ENCODE measurements at places on chromosomes 3 and 15.

GRCh38 chr3:132346841-132347736 lies 29.9 kb downstream of the ACP3 start:
- no peak for DNase-seq

GRCh38 chr3:127480196-127480954 lies 110.2 kb downstream of the TPRA1 start:
- no peak for DNase-seq

DNA sequence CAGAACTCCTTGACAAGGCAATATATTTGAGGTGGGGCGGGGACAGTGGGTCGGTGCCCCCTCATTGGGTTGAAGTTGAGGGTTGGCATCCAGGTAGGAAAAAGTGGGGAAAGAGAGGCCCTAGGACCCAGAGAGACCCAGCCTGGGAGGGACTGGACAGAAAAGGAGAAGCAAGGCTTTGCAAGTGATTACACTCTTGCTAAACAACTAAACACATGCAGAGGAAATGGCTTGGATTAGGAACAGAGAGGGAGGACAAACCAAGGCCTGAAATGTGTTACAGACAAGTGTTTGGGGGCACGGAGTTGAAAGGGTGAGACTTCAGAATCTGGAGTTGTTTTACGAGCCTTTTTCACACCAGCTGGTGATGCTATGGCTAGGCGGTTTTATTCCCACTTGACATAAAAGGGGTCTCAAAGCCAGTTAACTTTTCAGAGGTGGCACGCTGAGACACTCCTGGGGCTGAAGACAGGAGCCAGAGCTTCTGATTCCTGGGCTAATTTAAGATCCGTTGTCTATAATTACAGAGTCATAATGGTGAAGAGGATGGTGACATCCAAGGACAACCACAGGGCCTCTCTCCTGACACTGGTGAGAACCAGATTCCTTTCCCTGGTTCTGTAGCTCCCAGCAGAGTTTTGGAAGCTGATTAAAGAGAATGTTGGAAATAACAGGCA lies 7.7 kb upstream of the KCTD6 start:
- DNase-seq = no peak

DNA sequence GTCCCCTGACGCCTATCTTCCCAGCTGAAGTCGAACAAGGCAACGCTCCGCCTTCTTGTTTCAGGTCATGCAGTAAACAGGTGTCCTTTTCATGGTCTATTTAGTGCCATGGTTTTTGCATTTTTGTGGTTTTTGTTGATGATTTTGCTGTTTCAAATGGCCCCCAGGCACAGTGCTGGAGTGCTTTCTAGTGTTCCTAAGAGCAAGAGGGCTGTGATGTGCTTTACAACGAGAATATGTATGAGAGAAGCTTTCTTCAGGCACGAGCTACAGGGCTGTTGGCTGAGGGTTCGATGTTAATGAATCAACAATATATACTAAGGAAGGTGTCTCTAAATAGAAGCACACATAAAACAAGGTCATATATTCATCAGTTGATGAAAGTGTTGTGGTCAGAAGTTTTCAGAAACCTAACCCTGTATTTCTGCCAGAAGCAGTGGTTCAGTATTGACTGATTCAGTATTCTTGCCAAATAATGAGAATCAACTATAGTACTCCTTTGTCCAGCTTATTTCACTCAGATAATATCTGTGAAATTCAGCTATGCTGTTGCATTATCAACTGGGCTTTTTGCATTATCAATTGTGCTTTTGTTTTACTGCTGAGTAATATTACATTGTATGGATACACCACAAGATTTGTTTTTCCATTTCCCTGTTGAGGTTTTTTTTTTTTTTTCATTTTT lies 18.5 kb downstream of the LIMD1 start:
- no peak for DNase-seq

DNA sequence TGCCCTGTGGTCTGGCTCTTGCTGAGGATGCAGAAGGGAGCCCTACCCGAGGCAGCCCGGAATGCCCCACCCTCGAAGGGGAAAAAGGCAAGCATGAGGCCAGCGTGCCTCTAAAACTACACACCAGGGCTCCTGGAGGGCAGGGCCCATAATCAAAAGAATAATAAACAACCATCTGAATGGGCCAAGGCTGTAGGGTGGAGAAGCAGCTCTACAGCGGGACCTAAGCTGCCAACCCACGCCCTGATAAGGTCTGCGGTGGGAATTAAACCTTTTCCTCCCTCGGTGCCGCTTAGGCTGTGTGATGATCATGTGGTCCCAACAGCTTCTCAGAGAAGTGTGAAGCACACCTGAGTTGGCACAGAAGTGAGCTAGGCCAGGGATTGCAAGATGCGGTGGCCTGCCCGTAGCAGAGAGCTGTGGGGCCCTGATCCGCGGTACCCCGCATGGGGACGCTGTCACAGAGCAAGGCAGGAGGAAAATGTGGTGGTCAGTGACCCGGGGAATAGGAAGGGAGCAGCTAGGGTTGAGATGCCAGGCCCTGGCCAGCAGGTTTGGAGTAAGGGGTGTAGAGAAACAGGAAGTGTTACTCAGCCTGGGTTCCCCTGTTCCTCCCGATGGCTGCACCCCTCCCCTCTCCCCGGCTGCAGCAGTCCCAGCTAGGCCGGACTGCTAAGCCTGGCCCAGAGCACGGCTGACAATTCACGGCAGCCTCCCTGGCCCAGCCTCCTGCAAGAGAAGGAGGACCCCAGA lies 1.1 kb upstream of the C15orf62 start:
- DNase-seq = no peak

DNA sequence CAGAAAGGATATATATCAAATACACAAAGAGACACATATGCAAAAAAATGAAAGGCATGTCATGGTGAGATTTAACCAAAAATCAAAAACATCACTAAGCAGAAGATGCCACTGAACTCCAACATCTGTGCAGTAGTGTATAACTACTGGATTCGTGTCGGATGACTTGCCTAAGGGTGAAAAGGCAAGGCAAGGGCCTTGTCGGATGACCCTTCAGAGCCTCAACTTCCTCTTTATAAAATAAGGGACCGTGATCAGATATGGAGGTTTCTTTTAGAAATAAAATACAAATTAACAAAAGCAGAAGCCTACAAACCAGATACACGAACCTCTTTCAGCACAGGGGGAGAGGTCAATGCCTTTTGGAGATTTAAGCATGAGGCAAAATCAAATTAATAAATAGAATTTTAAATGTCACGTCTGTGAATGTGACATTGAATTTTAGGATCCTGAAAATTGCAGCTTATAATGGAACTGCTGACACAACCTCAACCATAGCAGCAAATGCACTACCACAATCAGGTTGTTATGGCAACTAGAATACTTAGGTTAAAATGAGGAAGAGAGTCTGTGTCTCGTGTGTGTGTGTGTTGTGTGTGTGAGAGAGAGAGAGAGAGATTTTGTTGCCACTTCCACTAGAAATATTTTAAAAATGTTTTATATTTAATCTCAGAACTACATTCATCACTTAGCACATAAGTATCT lies 8.3 kb upstream of the CHRM5 start:
- no peak for DNase-seq

DNA sequence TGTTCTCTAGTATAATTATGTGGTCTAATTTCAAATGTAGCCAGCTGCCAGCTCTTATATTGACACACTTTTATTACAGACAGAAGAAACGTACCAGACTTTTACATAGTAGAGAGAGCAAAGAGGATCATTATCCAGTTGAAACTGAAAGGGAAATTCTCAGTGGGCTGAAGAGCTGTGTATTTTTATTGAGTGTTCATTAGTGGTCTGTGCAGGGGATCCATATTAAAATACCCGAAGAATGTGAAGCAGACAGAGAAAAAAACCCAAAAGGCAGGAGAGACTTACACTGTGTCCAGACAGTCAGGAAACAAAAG lies 41.3 kb downstream of the MYRIP start:
- DNase-seq = no peak

DNA sequence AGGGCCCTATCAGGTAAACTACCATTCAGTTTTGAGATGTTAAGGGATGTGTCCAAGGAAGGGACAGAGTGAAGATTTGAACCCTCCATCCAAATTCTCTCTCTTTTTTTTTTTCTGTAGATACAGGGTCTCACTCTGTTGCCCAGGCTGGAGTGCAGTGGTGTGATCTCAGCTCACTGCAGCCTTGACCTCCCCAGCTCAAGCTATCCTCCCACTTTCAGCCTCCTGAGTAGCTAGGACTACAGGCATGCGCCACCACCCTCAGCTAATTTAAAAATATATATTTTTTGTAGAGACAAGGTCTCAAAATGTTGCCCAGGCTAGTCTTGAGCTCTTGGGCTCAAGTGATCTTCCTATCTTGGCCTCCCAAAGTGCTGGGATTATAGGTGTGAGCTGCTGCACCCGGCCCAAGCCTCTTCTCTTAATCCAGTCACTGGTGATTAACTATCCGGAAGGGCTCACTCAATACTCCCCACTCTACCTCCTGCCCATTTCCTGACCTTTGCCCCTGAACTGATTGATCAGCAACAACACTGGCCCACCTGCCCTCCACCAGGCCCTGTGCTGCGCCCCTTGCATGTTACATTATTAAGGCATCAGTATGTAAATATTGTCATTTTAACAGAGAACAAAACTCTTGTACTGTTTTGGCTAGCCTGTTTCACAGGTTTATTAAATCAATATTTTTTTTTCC lies 164.7 kb downstream of the CTNNB1 start:
- no peak for DNase-seq

GRCh38 chr15:64426845-64427465 lies 33.4 kb upstream of the ZNF609 start:
- DNase-seq = no peak

DNA sequence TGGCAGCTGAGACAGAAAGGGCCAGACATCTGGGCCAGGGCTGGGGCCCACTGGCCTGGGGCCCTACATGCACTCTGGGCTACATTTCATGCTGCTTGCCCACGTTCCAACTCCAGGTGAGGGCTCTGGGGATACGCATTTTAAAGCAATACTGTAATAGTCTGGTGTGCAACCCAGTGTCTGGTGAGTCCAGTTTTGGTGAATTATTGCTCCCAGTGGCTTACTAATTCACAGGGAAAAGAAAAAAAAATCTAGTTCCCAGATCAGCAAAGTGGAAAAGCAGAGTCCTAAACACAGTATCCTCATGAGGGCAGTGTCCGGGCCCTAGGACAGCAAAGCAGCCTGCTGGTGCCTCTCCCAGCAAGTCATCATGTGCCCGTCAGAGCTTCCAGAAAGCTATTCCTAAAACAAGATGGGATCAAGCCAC lies 82.4 kb downstream of the CCNL1 start:
- no peak for DNase-seq

GRCh38 chr3:31300456-31301443 lies 232.0 kb upstream of the STT3B start:
- no peak for DNase-seq

DNA sequence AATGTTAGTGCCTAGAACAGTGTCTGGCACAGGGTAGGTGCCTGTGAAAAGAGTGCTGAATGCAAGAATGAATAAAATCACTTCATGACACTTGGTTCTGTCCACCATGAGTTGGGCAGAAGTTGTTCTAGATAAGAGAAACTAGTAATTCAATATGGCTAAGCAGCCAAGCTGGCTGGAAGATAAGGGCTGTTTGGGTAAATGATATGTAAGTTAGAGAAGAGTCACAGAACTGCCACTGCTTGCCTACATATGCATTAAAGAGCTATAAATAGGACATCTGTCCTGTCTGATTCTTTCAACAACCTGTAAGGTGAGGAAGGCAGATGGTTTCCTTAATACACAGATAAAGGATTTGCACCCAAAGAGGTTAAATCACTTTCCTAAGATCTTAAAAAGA lies 13.1 kb downstream of the MTMR10 start:
- DNase-seq = no peak

- no peak for DNase-seq
Observed at GRCh38 chr3:74722211-74722610, 107.8 kb upstream of the CNTN3 start.

- no peak for DNase-seq
Observed at GRCh38 chr15:41596972-41597371, 38.0 kb downstream of the TYRO3 start.

DNA sequence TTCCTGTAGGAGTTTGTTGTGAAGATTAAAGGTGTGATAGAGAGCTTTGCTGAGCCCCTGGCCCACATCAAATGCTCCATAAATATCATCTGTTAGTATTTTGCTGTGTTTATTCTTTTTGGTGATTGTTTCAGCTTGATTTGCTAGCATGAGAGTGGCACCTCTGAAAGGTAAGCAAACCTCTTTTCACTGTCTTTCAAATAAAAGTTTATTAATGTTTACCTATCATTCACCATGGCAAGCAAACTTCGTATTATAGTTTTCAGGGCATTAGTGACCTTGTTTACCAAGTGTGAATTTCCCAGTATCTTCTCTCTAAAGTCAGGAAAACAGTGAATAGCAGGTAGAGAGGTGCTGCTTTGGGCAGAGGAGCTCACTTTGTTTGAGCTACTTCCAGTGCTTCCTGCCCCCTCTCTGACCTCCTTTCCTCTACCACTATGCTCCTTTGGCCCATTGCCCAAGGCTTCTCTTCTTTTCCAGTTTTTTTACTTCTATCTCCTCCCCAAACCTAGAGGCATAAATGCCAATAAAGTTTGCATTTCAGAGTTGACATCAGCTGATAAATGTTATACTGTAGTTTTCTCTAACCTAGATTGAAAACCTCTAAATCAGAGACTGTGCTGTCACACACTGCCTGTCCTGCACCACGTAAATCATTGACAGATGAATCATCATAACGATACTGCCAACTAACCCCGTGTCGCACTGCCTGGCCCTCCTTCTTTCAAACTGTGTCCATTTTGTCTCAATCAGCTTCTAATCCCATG lies 569.0 kb downstream of the TUSC7 start:
- no peak for DNase-seq

DNA sequence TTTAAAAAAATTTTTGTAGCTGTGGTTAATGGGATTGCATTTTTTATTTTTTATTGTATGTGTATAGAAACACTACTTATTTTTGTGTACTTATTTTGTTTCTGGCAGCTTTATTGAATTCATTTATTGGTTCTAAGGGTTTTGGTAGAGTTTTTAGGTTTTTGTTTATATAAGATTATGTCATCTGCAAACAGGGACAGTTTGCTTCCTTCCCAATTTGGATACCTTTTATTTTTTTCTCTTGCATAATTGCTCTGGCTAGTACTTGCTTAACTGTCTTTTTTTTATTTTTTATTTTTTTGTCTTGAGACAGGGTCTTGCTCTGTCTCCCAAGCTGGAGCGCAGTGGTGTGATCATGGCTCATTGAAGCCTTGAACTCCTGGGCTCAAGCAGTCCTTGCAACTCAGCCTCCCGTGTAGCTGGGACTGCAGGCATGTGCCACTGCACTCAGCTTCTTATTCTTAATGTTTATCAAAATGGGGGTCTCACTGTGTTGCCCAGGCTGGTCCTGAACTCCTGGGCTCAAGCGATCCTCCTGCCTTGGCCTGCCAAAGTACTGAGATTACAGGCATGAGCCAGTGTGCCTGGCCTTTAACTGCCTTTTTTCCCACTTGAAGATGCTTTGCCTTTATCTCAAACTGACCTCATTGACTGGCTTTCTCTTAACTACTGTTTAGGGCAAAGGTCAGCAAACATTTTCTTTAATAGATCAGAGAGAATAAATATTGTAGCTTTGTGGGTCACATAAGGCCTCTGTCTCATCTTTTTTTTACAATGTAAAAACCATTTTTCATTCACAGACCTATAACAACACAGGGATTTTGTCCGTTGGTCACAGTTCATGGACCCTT lies 8.6 kb downstream of the TFG start:
- no peak for DNase-seq

All from stimulated activated CD8-positive, alpha-beta memory T cell treated with anti-CD3 and anti-CD28 coated beads, Interleukin-7, amount 100 ng/mL, for 1 hour (primary cell).